ENCODE measurements at places on chromosomes 6 and 20.

DNA sequence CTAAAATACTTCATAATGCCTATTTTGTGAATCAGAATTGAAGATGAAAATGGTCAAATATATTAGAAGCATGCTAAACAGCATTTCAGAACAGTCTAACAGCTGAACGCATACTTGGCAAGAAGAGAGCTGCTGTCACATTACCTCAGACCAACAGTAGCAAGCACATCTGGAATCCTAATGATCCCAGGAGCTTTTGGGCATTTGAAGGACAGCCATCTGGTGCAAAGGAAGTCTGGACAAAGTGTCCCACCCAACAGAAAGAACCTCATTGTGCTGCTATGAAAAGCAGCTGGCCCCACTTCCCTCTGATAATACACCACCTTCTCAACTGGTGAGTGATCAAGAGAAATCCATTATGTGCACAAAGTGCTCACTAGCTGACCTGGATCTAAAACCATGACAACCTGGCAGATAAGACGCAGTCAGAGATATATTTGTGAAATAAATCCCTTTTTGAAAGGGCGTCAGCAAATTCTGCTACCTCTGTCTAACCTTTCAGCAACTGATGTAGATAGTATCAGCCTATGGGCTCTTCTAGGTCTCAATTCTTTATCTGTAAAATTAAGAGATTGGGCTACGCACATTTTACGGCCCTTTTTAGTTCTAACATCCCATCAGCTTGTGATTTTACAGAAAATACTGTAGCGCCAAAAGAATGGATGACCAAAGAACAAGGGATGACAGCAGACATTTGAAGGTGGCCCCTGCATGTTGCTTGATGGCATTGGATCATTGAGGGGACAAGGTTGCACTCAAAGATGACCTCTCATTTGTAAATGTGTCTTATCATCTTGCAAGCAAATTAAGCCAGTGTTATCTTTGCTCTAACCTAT, 78.7 kb downstream of the SGK1 start:
- H3K4me1 ChIP-seq, result no peaks in the 10 kb centered on the region
- no peak for DNase-seq
- no peak overlapping the region for H3K27ac ChIP-seq
- H3K36me3 ChIP-seq, result no peaks in the 10 kb centered on the region
- no peak overlapping the region for H3K4me3 ChIP-seq

- no peak for DNase-seq
- H3K36me3 ChIP-seq, result no peaks in the 10 kb centered on the region
- H3K4me1 ChIP-seq, result no peaks in the 10 kb centered on the region
- no peak overlapping the region for H3K27ac ChIP-seq
- H3K4me3 ChIP-seq, result no peak overlapping the region
- no peaks in the 10 kb centered on the region for H3K27me3 ChIP-seq
Observed at GRCh38 chr6:65816991-65817390, 110.0 kb upstream of the EYS start.

DNA sequence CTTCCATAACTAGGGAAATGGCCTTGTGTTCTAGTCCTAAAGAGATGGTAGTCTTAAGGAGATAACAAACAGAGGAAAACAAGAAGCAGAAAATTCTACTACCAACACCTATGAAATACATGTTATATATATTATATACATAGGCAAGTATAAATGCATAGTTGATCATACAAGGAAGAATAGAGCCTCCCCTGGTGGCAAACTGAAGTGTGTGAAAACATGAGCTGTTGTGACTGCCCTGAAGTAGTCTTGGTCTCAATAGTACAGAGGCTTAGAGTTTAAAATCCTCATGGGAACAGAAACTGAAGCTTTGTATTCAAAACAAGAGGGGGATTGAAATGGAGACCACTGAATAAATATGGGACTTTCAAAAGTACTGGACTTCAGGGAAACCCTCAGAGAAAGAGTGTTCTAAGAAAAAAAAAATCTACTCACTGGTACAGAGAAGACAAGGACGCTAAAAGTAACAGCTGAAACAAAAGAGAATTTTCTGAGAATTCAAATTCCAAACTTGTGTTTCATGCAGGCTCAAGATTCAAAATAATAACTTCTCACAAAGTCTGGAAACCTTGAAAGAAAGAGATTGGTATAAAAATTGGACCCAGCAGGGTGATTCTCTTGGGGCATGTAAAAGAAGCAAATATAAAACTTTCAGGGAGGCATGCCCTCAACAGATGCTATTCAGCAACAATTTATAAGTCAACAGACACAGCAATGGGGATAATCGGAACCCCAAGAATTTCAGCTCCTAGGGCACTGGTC, 59.7 kb upstream of the SAMD3 start:
- no peak overlapping the region for H3K4me3 ChIP-seq
- no peaks in the 10 kb centered on the region for H3K4me1 ChIP-seq
- no peak for DNase-seq
- no peaks in the 10 kb centered on the region for H3K36me3 ChIP-seq
- no peak overlapping the region for H3K27ac ChIP-seq

DNA sequence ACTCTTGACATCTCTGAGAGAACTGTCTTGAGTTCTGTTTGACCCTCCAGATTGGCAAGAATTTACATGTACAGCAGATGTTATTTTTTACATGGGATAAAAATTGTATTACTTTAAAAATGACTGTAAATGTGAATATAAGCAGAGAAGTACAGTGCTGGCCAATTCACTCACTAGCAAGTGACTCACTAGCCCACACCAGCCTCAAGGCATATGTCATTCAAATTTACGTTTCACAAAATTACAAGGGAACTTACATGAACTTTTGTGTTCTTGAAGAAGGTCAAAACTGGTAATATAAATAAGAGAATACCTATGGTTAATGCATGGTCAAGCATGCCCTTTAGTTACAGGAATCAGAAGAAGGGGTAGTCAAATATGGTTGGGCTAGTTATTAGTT, 54.0 kb upstream of the HMGCLL1 start:
- no peak overlapping the region for H3K4me3 ChIP-seq
- H3K36me3 ChIP-seq, result peaks cover 7% of the 10 kb centered on the region
- no peak for DNase-seq
- H3K27ac ChIP-seq, result no peak overlapping the region
- H3K4me1 ChIP-seq, result no peaks in the 10 kb centered on the region

DNA sequence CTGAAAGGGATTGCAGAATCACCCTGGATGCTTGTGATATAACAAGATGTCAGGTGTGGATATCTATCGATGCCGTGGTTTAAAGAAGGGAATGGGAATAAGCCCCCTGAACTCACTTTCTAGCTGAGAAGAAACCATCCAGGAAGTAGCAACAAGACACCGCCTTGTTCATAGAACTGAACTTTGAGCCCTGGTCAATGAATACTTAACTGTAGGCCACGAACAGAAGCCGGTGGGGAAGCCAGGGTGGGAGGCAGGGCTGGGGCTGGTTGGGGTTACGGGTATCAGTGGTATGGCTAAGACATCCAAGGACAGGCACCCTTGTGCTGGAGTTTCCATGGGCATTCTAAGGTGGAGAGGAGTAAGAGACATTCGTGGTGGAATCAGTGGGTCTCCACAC, 61.0 kb downstream of the UST start:
- no peak for DNase-seq
- H3K27me3 ChIP-seq, result peaks cover 5% of the 10 kb centered on the region
- peaks cover 4% of the 10 kb centered on the region for H3K36me3 ChIP-seq
- H3K27ac ChIP-seq, result no peak overlapping the region
- no peak overlapping the region for H3K4me3 ChIP-seq
- peaks cover 27% of the 10 kb centered on the region for H3K4me1 ChIP-seq

GRCh38 chr6:157061770-157062594, 261.3 kb downstream of the TMEM242 start:
- H3K27me3 ChIP-seq, result peaks cover 2% of the 10 kb centered on the region
- peaks cover 10% of the 10 kb centered on the region for H3K4me1 ChIP-seq
- H3K4me3 ChIP-seq, result no peak overlapping the region

DNA sequence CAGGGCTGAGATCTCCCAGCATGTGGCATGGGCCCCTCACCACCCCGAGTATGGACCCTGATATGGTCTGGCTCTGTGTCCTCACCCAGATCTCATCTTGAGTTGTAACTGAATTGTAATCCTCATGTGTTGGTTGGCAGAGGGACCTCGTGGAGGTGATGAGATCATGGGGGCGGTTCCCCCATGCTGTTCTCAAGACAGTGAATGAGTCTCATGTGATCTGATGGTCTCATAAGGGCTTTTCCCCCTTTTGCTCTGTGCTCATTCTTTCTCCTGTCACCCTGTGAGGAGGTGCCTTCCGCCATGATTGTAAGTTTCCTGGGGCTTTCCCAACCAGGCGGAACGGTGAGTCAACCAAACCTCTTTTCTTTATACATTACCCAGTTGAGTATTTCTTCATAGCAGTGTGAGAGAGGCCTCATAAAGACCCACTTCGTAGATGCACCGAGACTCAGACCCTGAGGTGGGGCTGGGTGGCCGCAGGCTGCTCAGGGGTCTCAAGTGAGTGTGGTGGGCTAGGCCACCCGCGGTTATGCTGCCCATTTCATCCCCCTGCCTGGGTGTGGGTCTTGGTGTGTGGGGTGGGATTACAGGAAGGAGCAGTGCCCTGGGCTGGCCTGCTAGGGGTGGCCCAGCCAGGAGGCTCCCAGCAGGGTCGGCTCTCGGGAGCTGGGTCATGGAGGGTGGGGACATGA, 26.2 kb upstream of the GATA5 start:
- no peak overlapping the region for H3K27ac ChIP-seq
- H3K4me3 ChIP-seq, result no peak overlapping the region
- peaks cover 17% of the 10 kb centered on the region for H3K4me1 ChIP-seq
- H3K36me3 ChIP-seq, result peaks cover 5% of the 10 kb centered on the region
- DNase-seq, result no peak
- H3K27me3 ChIP-seq, result peaks cover 23% of the 10 kb centered on the region

- H3K27ac ChIP-seq, result no peak overlapping the region
- peaks cover 20% of the 10 kb centered on the region for H3K27me3 ChIP-seq
- H3K36me3 ChIP-seq, result peaks cover 8% of the 10 kb centered on the region
- peaks cover 20% of the 10 kb centered on the region for H3K4me1 ChIP-seq
Observed at GRCh38 chr6:43510827-43511163, 649 bp upstream of the LRRC73 start.

- DNase-seq, result no peak
- no peaks in the 10 kb centered on the region for H3K36me3 ChIP-seq
- H3K27ac ChIP-seq, result no peak overlapping the region
- peaks cover 8% of the 10 kb centered on the region for H3K4me1 ChIP-seq
- H3K4me3 ChIP-seq, result no peak overlapping the region
Observed at GRCh38 chr20:37355252-37356180, 9.6 kb downstream of the SRC start.

DNA sequence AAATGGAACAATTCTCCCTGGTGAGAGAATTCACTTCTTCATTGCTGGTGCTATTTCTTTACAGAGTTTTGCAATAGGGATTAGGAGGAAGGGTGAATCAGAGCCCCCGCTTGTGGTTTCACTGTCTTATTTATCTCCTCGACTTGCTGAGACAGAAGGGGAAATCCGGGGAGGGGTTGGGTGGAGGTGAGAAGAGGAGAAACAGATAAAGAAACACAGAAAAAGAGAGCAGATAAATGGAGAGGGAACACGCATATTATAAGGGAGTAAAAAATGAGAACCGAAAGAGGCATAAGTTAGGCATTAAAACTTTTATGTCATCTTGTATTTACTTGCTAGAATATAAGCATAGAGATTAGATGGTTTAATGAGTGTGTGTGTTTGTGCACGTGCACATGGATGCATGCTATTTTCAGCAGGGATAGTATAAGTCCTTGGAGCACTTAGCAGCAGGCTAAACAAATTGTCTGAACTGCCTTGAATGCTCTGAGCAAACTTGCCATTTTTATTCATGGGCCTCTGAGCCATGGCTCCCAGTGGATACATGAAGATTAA, 105.0 kb downstream of the OLIG3 start:
- peaks cover 10% of the 10 kb centered on the region for H3K36me3 ChIP-seq
- no peak overlapping the region for H3K27ac ChIP-seq
- H3K4me3 ChIP-seq, result no peak overlapping the region
- no peaks in the 10 kb centered on the region for H3K4me1 ChIP-seq

DNA sequence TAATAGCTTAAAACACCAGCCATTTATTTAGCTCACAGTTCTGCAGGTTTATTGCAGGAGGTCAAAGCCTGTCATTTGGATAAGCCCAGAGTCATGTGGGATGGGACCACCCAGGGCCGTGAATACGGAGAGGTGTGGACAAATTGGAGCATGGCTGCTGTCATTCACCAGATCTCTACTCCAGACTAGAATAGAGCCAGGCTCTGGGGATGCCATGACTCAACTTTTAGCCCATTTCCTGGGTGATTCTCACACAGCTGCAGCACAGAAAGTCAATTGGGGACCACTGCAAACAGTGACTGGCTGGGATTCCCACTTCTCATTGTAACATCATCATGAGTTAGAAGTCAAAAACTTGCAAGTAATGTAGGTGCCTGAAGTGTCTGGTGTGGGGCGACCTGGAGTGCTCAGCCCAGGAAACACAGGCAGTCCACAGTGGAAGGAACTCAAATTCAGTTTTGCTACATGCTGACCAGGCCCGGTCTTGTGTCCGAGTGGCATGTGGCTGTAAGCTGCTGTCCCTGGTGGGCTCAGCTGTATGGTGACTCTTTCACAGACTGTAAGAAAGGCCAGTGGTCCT, 174.3 kb downstream of the SCP2D1 start:
- no peak overlapping the region for H3K27ac ChIP-seq
- no peak for DNase-seq
- H3K36me3 ChIP-seq, result no peaks in the 10 kb centered on the region
- H3K4me3 ChIP-seq, result no peak overlapping the region
- peaks cover 1% of the 10 kb centered on the region for H3K27me3 ChIP-seq

GRCh38 chr6:43277643-43278523, 20.2 kb upstream of the SLC22A7 start:
- peaks cover 31% of the 10 kb centered on the region for H3K27me3 ChIP-seq
- peaks cover 6% of the 10 kb centered on the region for H3K4me1 ChIP-seq
- no peak overlapping the region for H3K27ac ChIP-seq
- H3K36me3 ChIP-seq, result peaks cover 9% of the 10 kb centered on the region
- no peak for DNase-seq
- no peak overlapping the region for H3K4me3 ChIP-seq

DNA sequence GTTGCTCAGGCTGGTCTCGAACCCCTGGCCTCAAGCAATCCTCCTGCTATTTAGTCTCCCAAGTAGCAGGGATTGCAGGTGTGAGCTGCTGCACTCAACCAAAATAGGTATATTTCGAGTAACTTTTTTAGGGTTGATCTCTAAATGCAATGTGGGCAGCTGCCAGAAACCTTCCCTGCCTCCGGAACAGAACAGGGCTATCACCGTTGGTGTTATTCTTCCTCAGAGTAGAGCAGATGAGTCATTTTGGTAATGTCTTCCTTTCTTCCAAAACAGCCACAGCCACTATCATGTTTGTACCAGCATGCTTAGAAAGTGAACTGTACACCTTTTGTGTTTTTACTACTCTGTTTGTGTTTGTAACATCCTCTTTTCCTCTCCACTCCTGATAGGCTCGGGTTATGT, 44.1 kb downstream of the SNX9 start:
- H3K4me1 ChIP-seq, result peaks cover 24% of the 10 kb centered on the region
- H3K36me3 ChIP-seq, result no peaks in the 10 kb centered on the region
- H3K27ac ChIP-seq, result peak overlapping the region; percentile 86
- no peak for DNase-seq

GRCh38 chr6:167546611-167547327, 221.9 kb downstream of the TTLL2 start:
- H3K4me1 ChIP-seq, result no peaks in the 10 kb centered on the region
- H3K27ac ChIP-seq, result no peak overlapping the region
- no peak overlapping the region for H3K4me3 ChIP-seq
- H3K36me3 ChIP-seq, result no peaks in the 10 kb centered on the region
- peaks cover 3% of the 10 kb centered on the region for H3K27me3 ChIP-seq

- H3K4me3 ChIP-seq, result peak overlapping the region; percentile 28
- peaks cover 17% of the 10 kb centered on the region for H3K4me1 ChIP-seq
- peak; percentile 46 for DNase-seq
Observed at GRCh38 chr20:40931410-40932044, 97.1 kb upstream of the TOP1 start.

- no peaks in the 10 kb centered on the region for H3K36me3 ChIP-seq
- DNase-seq, result no peak
- peaks cover 1% of the 10 kb centered on the region for H3K27me3 ChIP-seq
Observed at GRCh38 chr6:11067348-11067747, 23.2 kb upstream of the ELOVL2 start.
